ENCODE measurements at places on chromosomes 11 and 22. TPM values are rescaled to one million over a fixed set of nuclear protein-coding genes. Genes with fewer than 3 reads are reported as not detected.

Gene AIFM3
- polyA plus RNA-seq = 1.1 TPM

Gene TRIM66
- polyA plus RNA-seq = 11.6 TPM

- DNase-seq = no peak
These were observed 5.5 kb upstream of the CYTH4 start for GRCh38 chr22:37276776-37277175.

GRCh38 chr22:48895336-48895735 is 932.3 kb downstream of the BRD1 start:
- no peak for DNase-seq

- DNase-seq = no peak
These were observed 111.8 kb downstream of the PDE2A start for GRCh38 chr11:72562431-72562830.

GRCh38 chr22:29183971-29184848 is 21.5 kb upstream of the EMID1 start:
- DNase-seq = no peak

- no peak for DNase-seq
These were observed 5.2 kb downstream of the TP53AIP1 start for GRCh38 chr11:128937480-128937879.

GRCh38 chr22:27985323-27986275 is 66.5 kb upstream of the PITPNB start:
- no peak for DNase-seq

- no peak for DNase-seq
These were observed 24.1 kb upstream of the CLMP start for GRCh38 chr11:123219066-123219690.

GRCh38 chr11:90699791-90700400 is 477.0 kb upstream of the CHORDC1 start:
- no peak for DNase-seq
